NCI-H446 treated with DMSO at 0.1 percent for 48 hours (cell line): ENCODE measurements at places on chromosomes 12 and 14.
A peak's percentile ranks its signal among the peaks of the same experiment; 100 is the strongest.

DNA sequence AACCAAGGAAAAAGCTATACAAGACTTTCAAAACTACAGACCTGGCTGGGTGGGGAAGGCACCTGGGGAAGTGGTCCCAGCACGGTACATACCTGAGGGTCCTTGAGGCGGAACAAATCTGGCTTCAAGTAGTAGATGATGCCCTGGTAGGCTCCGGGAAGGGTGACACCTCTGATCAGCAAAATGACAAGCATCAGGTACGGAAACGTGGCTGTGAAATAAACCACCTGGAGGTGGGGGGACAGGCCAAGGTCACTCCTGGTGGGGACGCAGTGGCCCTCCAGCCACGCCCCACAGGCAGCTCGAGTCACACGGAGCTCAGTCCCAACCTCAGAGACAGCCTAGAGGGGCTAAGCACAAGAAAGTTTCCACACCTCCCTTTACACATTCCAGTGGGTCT lies 15.3 kb downstream of the SLC6A12 start:
- no peak for DNase-seq

DNA sequence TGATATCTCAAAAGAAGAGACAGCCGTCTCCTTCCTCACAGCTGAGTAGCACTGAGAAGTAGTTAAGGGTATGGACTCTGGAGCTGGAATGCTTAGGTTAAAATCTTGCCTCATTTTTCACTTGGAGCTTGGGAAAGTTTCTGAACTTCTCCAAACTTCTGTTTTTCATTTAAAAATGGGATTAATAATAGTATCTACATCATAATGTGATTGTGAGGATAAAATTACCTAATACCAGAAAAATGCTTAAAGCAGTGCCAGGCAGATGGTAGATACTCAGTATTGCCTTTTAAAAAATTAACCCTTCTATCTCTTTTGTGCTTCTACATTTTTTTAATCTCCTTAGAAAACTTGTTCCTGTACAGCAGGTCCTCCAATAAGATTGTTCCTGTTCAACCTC lies 63.1 kb downstream of the A2M start:
- no peak for DNase-seq

DNA sequence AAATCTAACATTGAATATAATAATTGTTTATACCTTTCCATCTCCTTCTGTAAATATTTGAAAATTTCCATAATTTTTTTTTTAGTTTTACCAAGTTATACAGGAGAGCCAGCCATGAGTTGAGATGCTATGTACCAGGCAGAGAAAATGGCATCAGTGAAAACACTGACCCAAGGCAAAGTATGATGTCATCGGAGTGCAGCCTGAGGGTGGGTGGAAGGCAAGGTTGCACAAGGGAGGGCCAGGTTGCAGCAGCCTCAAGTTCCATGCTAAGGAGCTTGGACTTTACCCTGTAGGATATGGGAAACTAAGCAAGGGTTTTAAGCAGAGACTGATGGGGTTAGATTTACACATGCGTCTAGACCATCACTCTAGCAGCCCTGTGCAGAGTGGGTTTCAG lies 441.1 kb downstream of the BCAT1 start:
- no peak for DNase-seq

GRCh38 chr14:104115691-104116287 lies 22.6 kb upstream of the KIF26A start:
- DNase-seq: no peak

GRCh38 chr12:43749016-43749415 lies 9.6 kb downstream of the PUS7L start:
- no peak for DNase-seq

DNA sequence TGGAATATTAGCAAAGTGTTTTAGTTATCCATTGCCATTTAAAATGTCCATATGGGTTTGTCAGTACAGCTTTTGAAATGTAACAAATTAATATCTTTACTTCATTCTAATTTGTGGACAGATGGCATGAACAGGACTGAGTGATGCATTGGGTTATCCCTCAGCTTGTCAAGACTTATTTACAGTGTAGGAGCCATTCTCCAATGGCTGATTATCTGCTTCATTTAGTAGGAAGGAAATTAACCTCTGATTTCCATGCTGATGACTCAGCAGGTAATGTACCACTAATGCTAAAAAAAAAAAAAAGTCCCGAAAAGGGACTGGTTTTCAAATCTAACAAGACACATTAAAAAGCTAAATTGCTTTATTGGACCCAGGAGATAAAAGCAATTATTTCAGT lies 1149.0 kb upstream of the USP15 start:
- peak; percentile 6 for DNase-seq

DNA sequence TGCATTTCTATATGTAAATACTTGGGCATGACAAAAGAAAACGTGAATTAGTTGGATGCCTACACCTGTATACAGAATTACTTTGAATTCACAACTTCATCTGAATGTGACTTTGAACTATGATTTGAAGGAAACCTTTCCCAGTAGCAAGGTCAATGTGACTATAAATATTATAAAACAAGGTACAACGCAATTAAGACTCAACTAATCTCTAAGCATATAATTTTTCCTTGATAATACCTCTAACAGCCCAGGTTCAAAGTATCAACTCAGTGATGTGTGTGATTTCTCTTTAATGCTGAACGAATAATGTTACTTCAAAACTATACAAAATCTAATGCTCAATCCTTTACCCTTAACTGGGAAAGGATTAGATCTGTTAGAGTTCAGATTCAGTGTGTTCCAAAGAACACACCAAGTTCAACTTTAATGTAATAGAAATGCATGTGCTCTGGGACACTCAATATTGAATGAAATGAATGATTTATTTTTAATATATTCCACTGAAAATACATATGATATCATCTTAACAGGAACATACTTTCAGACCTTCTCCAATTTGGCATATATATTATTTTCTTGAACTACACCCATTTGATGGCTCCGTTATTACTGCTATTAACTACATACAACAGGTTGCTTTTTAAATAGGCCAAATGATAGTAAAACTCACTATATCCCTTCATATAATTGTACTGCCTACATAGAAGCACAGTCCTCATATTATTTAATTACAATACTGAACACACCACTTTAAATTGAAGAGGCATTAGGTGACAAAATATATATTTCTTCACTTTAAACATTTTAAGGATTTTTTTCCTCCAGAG lies 40.1 kb upstream of the MTERF2 start:
- no peak for DNase-seq

DNA sequence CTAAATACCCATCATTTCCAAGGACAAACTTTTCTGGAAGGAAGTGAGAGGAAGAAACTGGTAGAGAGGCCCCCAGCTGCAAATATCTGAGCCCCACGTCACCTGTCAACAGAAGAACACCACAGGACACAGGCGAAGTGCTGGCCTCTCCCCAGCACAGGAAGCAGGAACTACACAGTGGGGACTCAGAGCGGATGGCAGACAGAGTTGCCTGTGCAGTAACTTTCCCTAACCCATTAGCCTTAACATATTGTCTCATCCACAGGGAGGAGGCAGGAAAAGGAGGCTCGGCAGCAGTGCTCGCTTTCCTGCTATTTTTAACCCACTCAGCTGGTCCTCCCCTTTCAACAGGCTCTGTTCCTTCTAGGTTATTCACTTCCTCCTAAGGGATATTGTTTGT lies 111.5 kb upstream of the TMPO start:
- no peak for DNase-seq

DNA sequence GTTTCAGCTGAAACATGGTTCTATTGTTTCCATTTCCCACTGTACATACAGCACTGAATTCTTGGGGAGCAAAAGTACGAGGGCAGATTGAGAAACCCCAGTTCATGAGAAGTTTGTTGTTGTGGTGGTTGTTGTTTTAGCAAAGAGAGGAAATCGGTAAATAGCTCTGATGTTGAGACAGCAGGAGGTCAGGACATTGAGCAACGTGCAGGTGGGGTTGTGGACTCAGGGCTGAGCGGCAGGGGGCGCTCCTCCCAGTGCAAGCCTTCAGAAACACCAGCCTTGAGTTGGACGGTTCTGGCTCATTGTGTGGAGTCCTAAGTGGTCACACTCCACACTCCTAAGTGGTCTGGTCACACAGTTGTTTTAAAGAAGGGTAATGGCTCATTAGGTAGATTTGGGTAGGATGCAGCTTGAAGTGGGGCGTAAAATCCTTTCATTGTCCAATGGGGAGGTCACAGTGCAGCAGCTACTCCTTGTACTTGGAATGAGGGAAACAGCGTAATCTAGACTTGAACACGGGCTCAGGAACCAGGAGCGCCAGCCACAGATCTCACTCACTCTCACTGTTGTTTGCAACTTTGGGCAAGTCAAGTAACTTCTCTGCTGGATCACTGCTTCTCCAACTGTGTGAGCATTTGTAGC lies 14.5 kb upstream of the PWP1 start:
- DNase-seq: no peak

- DNase-seq: no peak
These were observed 9.9 kb downstream of the ITGB7 start for GRCh38 chr12:53197011-53197640.

- no peak for DNase-seq
These were observed 240.5 kb downstream of the PPFIA2 start for GRCh38 chr12:81518638-81519037.

DNA sequence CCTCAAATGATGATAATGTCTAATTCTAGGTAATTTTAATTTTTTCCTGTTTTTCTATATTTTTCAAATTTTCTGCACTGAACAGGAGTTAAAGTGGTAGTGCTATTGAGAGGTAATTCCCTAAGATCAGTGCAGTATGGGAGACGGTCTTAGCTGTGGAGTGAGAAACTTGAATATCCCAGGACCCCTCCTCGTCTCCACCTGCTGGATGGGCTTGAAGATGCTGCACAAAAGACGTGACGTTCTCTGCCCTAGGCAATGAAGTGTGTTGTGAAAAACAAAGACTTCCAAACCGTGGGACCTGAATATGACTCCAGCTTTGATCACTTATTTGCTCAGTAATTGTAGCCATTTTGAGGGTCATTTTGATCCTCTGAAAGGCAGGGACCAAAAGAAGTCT lies 298.1 kb downstream of the VRK1 start:
- no peak for DNase-seq

- no peak for DNase-seq
These were observed 263.1 kb upstream of the FAR2 start for GRCh38 chr12:28885928-28886327.

- no peak for DNase-seq
These were observed 59.5 kb downstream of the RBM19 start for GRCh38 chr12:113906411-113907200.

DNA sequence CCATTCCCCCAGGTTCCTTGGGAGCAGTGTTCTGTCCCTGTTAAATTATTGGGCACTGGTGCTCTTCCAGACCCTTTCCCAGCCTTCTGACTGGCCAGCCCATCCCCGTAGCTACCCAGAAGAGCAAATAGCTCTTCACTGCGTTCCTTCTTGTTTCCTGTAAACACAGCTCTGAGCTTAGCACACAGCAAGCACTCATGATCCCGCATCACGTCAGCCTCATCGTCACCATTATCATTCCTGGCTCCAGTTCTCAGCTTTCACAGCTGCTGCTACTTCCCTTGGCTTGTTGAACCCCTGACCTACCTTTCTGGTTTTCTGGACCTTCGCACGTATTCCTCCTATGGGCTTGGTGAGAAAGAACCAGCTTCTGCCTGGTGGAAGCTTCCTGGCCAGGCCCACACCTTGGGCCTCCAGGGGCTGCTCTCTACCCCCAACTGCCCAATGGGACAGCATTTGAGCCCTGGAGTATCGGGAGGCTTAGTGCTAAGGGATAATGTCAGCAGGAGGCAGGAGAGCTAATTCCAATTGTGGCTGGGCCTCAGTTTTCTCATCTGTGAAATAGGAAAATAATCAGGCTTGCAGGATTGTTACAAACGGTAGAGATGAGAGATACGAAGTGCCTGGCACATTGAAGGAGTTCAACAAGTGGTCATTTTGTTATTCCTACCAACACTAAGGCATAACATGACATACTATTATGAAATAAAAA lies 22.6 kb upstream of the PAPOLA start:
- no peak for DNase-seq

- DNase-seq: no peak
These were observed 11.6 kb upstream of the NEK9 start for GRCh38 chr14:75138492-75138891.

- peak; percentile 73 for DNase-seq
These were observed 162.7 kb downstream of the BMP4 start for GRCh38 chr14:53793790-53794505.

GRCh38 chr12:108630481-108631207 lies 3.0 kb downstream of the SELPLG start:
- DNase-seq: no peak

- no peak for DNase-seq
These were observed 128.3 kb upstream of the EVL start for GRCh38 chr14:99936738-99937474.

- no peak for DNase-seq
These were observed 75.1 kb downstream of the IRF2BPL start for GRCh38 chr14:76953311-76953945.

DNA sequence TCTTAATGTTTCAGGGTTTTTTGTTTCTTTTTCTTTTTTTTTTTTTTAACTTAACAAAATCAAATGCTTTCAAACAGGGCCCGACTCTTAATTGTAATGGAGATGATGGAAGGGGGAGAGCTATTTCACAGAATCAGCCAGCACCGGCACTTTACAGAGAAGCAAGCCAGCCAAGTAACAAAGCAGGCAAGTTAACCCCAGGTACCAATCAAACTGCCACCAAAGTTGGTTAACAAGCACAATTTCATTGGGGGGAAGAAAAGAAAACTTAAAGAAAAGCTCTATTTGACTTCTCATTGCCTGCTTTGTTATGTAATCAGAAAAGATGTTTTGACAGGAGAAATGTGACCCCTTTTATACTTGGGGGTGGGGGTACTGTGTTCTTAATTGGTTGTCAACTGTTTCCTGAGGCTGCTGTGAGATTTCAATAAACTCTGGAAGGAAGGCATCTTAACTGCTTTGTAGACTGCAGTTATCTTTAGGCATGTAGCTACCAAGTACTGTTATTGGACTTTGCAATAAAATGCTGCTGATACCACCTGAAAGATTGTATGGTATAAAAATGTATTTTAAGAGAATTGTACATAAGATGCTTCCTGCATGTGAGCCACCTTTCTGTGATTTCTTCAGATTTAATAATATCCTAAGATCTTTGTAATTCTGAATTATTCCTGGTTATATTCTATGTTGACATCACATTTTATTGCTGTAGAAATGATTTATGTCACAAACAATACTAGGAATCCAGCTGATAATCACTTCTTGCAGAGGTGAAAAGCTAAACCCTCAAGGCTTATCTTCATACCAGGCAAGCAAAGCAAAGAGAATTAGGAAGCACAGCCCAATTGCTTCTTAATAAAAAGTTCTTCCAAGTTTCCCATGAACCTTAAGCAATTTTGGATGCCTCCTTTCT lies 26.9 kb downstream of the MAPKAPK5 start:
- DNase-seq: no peak

GRCh38 chr12:31931796-31932715 lies 27.2 kb upstream of the RESF1 start:
- DNase-seq: no peak

DNA sequence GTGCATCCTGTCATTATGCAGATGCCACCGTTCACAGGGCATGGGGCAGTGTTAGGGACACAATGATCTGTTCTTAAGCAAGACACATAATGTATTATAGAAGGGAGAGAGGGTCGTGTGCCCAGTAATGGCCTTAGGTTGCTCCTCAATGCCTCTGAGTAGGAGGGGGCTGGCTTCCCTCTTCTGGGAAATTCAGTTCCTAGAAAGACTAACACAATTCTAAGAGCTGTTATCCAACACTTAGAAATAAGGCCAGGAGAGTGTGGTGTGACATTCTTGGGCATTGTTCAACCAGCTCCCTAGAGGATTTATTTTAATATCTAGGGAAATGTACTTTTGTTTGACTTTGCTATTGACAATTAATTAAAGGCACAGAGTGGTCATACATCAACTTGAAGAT lies 118.5 kb downstream of the ADCK1 start:
- DNase-seq: no peak

- no peak for DNase-seq
These were observed 50.3 kb downstream of the SYT1 start for GRCh38 chr12:78914859-78915331.
